Uterus (tissue), 4 donors: ENCODE measurements at places on chromosomes 6 and 20.

DNA sequence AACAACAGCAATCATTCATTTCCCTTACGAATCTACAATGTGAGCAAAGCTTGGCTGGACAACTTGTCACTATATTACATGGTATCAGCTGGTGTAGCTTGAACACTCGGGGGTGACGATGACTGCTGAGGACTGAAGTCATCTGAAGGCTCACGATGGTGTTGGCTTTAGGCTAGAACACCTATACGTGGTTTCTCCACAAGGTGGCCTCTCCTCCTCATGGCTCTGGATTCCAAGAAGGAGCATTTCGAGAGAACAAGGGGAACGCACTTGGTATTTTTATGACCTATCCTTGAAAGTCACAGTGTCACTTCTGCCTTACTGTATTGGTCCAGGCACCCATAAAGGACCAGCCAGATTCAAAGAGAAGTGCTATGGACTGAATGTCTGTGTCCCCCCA, 37.5 kb upstream of the ADGRF1 start:
- no peak for DNase-seq

GRCh38 chr6:71502168-71502567, 213.6 kb downstream of the OGFRL1 start:
- DNase-seq: no peak

- DNase-seq: peak; percentile 74
Measured at GRCh38 chr6:168956884-168957730, 296.5 kb downstream of the THBS2 start.

- no peak for DNase-seq
Measured at GRCh38 chr6:21780679-21781078, 187.1 kb downstream of the SOX4 start.

DNA sequence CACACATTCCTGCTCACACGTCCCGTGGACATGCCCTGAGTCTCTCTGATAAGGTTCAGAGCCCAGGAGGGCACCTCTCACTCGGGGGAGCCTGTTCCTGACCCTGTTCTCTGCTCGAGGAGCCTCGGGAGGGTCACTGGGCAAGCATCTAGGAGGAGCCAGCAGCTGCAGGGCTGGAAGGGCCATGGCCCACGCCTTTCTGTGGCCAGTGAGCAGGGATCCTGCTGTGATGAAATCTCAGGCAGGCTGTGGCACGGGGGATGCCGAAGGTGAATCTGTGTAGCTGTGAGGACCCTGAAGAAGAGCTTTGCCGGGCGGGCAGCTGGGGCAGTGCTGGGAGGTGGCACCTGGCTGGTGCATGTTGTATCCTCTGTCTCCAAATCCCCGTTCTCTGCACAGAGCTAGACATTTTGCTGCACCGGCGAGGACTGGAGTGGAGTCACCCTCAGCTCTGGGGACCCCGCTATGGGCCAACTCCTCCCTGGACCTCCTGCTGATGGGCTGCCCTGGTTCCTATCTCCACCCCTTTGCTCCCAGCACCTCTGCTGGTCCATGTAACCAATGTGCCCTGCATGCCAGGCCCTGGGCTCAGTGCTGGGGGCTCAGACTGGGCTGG, 7.1 kb upstream of the NPBWR2 start:
- DNase-seq: no peak

GRCh38 chr6:36836111-36837021, 2.9 kb downstream of the CPNE5 start:
- DNase-seq: no peak

DNA sequence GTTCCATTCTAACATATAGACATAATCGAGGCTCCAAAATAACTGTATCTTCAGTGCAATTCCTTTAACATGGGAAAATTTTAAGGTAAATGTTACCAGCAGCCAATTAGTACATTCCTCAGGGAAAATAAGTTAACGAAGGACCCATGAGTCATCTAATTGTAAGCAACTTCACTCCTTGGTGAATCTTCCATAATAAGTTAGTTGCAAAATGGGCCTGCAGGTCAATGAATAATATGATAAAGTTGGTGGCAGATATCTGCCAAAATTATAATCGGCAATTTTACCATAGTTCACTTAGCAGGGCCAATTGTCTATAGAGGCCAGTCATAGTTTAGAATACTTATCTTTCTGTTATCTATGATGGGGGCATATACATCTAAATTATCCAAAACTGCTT, 42.3 kb downstream of the QRSL1 start:
- DNase-seq: no peak

DNA sequence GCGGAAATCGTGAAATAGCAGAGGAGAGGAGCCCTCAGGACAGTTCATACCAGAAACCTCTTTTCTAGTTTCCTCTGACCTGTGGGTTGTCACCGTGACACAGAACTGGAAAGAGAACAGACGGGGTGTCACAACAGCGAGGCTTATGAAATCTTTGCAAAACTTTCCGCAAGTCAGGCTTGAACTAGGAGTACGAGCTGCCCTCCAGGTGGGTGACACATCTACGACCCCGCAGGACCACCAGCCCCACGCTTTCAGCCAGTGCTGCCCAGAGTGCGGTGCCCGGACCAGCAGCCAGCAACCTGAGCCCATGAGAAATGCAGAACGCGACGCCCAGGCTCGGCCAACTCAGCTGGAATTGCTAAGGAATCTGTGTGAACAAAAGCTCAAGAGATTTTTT, 30.8 kb downstream of the WRNIP1 start:
- DNase-seq: no peak

DNA sequence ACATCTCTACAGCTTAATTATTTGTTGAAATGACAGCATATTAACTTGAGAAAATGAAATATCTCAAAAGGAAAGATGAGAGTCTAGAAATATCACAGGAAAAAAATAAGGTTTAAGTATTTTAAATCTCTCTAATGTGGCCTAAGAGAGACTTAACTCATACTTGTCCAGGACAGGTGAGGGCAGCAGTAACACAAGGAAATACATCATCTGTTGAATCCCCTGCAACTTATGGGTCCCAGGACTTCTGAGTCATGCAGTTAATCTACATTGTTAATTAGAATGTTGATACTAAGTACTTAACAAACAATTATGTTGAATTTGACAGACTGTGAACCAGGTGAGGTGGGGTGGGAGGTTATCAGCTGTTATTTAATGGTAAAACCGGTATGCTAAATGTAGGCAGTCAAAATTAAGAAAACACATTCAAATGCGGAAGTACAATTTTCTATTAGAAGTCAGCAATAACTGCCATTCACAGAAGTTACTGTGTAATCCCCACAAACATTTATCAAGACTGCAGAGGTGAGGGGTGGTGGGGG, 87.9 kb downstream of the CEP57L1 start:
- DNase-seq: no peak

DNA sequence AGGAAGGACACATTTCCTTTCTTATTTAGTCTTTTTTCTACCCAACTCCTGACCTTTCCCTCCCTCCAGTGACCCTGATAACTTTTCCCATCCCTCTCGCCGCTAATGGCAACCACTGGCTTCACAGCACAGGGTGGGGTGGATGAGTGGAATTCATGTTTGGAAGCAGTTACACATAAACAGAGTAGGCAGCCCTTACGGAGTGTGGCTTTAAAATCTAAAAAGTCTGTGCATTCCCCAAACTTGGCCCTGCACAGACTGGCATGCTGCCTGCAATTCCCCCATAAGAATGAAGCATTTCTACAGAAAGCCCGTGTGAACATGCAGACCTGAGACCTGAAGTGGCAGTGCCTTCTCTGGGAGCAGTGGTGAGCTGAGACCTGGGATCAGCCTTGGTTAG, 275.9 kb upstream of the PRND start:
- no peak for DNase-seq

DNA sequence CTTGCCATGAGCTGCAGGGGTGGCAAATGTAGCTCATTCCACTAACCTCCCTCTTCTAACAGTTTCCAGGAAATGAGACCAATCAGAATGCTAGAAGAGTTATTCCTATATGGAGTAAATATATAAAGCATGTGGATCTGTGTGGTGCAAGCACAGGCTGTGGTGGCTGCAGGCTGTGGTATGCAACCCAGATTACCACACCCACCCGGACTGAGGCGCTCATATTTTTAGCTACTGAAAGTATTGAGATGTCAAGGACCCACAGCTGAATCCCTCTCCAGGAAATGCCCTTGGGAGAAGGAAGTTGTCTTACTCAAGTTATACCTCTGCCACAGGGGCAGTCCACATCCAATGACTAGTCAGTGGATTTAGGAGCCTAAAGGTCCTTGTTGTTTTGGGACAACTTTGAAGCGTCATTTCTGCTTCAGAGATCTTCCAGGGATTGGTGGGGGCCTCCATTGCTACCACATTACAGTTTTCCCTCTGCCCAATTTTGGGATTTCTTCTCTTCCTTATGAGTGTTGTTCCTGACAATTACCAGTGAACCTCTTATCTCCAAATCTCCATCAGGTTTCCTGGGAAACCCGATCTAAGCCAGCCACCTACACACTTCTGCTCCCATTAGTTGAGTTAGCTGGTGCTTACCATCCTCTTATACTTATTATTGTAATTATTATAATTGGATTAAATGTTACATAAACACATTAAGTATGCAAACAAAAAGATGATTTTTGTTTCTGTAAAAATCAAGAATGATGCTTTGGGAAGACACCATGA, 12.1 kb upstream of the REPS1 start:
- no peak for DNase-seq

GRCh38 chr6:11609324-11610071, 71.9 kb downstream of the TMEM170B start:
- DNase-seq: peak; percentile 58

GRCh38 chr20:23301436-23302050, 49.0 kb upstream of the NXT1 start:
- DNase-seq: no peak

- no peak for DNase-seq
Measured at GRCh38 chr6:25290306-25291060, 11.3 kb downstream of the CARMIL1 start.

DNA sequence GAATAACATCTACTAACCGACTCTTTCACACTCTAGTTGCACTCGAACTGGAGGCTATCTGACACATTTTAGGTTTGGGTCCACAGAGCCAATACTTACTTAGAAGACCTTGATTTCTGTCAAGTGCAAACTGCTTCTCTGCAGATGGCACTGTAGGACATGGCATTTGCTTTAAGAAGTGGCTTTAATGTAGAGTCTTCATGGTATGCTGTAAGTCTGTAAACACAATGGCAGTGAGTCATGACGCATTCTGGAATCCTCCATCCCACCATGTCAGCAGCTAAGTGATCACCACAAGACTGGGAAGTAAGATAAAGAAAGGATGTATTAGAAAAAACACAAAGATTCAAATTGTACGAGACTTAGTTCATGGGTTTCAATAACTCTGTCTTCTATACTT, 377.0 kb upstream of the NOX3 start:
- no peak for DNase-seq

DNA sequence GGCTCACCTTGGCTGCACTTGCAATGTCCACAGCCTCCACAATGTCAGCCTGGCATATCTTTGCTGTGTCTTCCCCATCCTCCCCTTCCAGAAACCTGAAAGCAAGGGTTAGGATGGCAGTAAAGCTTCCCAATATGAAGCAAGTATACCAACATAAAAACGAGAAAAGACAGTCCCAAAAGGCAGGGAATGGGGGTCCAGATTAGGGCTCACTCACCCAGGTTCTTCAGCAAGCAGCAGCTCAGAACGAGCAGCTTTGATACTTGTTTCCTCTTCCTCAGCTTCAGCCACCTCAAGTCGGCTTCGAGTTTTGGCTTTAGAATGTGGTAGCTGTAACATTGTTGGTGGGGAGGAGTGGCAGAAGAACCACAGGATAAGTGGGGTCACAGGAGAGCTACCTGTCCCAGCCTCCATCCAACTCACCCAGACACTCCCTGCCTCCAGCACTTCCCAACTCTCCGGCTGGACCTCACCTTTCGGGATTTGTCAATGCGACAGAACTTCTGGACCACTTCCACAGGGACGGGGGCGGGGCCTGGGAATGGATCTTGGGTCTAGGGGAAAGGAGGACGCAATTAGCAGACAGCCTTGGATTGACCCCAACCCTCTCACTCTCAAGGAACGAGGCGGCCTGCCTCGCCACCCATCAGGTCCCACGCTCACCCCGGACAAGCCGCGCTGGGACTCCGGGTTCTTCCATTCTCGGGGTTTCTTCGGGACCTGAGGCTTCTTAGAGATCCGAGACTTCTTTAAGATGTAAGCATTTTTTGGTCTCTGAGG, 708 bp downstream of the WDR46 start:
- no peak for DNase-seq

DNA sequence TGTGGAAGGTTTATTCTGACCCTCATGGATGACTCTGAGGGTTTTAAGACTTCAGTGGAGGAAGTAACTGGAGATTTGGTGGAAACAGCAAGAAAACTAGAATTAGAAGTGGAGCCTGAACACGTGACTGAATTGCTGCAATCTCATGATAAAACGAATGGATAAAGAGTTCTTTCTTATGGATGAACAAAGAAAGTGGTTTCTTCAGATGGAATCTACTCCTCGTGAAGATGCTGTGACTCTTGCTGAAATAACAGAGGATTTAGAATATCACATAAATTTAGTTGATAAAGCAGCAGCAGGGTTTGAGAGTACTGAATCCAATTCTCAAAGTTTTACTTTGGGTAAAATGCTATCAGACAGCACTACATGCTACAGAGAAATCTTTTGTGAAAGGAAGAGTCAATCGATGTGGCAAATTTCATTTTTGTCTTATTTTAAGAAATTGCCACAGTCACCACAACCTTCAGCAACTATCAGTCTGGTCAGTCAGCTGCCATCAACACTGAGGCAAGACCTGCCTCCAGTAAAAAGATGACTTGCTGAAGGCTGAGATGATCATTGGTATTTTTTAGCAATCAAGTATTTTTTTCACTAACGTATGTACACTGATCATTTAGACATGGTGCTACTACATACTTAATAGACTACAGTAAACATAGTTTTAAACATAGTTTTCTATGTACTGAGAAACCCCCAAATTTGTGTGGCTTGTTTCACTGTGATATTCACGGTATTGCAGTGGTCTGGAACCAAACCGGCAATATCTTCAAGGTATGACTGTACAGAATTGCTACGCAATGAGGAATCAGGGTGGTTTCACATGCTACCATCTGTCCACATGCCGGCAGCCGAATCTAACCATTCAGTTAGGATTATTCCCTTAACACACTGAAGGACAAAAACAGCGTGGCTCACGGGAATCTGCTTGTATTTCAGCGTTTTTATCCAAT, 149.0 kb downstream of the MYB start:
- DNase-seq: no peak

DNA sequence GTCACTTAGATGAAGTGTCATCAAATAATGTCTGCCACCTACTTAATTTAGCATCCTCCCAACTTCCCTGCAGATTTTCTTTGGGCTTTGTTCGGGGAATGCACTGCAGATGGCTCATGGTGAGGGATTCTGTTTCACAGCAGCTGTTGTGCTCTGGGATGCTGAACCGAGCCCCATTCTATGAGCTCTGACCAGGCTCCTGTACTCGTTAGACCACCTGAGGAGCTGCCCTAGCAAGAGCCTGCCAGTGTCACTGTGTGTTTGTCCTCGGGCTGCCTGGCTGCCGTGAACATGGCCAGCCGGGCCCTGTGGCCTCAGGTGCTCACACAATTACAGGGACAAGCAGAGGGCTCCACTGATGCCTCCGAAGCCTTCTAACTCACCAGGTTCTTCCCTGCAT, 238.8 kb upstream of the ECI2 start:
- DNase-seq: no peak
